Ascending aorta (tissue), 2 donors: ENCODE measurements at places on chromosomes 12 and 14.

GRCh38 chr14:68337279-68337678 lies 455.6 kb downstream of the ZFP36L1 start:
- DNase-seq: no peak

DNA sequence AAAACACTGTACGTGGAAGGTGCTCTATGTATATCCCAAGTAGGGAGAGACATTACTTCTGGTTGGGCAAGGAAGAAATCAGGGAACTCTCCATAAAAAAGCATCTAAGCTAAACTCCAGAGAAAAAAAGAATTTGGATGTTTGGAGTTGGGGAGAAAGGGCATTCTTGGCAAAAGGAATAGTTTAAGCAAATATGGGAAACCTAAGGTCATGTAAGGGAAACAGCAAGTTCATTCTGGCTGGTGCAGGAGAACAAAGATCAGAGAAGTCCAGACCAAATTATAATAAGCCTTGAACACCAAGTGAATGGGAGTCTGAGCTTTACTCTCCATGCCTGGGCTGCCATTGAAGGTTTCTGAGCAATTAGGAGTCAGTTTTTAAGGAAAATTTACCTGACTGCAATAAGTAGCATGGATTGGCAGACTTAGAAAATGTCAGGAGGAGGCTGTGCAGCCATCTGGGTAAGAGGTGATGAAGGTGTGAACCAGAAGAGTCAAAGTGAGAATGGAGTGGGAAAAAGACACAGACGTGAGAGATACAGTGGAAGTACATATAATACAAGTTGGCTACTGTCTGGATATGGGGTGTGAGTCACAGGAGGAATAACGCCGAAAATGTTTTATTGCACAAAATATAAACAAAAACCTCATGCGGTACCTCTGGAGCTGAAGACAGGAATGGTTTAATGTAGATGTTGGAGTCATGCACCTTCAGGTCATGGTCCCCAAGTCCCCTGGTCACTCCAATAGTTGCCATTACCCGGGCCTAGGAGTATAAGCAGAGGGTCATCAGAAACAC lies 222.6 kb downstream of the MON2 start:
- no peak for DNase-seq

DNA sequence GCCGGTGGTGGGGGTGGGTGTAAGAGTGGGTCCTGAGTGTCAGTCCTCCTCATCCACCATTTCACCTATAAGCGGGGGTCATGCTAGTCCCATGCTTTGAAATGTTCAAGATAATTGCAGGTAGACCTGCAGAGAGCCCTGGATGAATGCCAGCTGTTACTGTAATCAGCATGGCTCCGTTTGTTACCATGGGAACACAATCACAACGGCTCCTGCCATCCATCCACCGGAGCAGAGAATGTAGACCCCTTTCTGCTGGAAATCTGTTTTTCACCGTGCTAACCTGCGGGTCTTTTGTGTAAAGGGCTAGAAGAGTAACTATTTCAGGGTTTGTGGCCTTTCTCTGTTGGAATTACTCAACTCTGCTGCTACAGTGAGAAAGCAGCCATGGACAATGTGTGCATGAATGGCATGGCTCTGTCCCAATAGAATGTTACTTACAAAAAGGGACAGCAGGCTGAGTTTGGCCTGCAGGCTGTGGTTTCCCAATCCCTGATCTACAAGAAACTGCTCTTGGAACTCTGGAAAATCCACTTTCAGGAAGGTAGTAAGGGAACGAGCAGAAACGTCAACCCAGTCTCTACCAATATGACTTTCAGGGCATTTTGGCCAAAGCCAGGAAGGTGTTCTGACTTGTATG lies 36.1 kb downstream of the KCTD10 start:
- DNase-seq: no peak

DNA sequence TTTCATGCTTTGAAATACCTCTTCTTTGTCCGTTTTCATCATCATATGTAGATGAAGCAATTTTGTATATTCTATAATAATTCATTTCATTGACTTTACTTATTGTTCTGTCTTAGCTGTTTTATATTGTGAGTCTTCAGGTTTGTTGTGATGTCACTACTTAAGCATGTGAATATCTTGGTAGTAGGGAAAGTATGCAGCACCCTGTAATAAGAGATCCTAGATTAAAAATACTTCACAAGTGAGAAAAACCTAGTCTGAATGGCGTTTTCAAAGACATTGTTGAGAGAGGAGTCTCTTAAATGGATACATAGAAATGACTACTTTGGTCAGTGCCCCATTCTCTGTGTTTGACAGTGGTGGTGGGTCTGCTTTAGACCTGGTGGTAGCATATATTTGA lies 61.4 kb downstream of the SLC16A7 start:
- no peak for DNase-seq

GRCh38 chr12:2614341-2614740 lies 180.4 kb upstream of the FKBP4 start:
- no peak for DNase-seq

GRCh38 chr12:1840981-1841425 lies 20.6 kb downstream of the LRTM2 start:
- no peak for DNase-seq

DNA sequence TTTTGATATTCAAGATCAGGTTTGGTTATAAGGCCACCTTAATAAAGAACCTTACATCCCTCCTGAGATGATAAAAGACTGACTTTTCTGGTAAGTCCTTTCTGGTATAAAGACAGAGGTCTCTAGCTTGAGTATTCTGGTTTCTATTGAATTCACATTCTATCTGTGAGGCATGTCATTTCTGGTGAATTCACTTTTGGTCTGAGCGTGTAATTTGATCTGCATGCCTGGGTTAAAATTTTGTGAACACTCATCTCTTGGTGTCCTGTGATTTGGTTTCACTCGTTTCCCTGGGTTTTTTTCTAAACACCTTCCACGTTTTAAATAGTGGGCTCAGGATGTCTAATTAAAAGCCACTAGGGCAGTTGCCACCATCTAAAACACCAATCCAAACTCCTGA lies 12.2 kb downstream of the EIF5 start:
- DNase-seq: no peak

GRCh38 chr14:61051051-61051450 lies 70.0 kb downstream of the SLC38A6 start:
- no peak for DNase-seq

GRCh38 chr14:99677231-99678140 lies 6.6 kb upstream of the CYP46A1 start:
- no peak for DNase-seq

- DNase-seq: peak; percentile 54
Measured at GRCh38 chr12:52522346-52523011, 2.3 kb upstream of the KRT5 start.

DNA sequence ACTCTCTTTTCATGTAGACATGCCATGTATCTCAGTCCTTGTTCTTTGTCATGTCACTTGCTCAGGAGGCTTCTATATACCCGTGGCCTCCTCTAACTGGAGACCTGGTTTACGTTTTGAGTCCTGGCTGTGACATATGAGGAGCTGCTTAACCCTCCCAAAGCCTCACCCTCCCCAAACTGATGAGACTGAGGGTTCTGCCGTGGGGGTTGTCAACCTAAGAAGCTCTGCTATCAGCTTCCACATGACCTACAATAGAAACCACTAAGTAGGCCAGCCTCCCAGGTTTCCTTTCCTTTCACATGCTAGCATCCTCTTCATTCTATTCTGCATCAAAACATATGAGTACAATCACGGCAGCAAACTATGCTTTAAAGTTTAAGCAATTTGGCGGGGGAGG lies 76.8 kb upstream of the WSCD2 start:
- no peak for DNase-seq

DNA sequence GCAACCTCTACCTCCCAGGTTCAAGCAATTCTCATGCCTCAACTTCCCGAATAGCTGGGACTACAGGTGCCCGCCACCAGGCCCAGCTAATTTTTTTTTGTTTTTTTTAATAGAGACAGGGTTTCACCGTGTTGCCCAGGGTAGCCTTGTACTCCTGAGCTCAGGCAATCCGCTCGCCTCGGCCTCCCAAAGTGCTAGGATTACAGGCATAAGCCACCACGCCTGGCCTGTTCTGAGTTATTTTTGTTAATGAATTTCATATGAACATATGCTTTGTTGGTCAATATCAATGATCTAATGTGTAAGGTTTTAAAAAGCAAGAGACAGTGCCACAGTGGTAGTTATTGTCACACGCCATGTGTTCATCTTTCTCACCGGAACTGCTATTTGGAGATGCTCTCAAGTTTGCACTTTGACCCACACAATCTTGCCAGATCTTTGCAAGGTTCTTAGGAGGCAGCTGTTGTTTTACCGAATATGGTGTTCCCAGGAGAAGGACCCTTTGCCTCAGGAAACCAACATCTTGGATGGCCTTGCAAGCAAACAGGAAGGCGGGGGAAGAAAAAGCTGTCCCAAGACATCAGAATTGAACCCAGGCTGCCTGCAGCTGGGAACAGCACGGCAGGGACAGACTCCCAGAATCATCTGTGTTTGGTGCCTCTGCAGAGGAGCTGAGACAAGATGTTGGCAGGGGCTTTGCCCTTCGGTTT lies 30.0 kb downstream of the GALNT16 start:
- DNase-seq: no peak

DNA sequence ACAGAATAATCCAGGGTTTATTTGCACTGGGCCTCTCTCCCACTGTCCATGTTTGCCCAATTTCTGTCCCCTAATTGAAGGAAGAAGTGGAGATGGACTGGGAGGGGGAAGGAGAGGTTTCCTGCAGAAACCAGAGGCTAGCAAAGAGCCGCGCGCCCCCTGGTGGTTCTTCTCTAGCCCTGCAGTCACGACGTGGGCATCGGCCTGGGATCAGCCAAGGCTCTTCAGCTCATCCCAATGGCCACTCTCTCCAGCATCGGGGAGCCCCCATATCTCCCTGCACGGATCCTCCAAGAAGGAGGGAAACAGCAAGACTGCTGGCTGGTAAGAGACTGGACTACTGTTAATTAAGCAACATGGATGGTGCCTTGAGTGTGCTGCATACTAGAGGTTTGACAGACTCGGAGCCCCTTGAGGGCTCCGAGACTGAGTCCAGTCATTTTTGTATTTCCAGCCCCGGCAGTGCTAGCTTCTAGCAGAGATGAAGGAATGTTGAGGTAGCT lies 18.7 kb downstream of the ZBTB39 start:
- DNase-seq: no peak

DNA sequence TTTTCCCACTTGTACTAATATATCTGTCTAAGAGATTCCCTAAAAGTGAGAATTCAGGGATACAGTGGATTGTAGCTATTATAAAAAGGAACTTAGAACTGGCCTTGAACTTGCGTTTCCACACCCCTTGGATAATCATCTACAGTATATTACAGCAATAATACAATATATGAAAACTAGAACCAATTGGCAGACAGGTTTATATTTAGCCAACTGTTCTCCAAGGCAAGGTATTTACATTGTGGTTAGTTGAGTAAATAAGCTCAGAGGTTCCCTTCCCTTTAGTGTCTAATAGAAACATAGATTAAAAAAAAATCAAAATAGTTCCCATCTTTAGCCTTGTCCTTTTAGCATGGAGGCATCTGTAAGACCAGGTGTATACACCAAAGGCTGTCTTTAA lies 42.1 kb downstream of the LIMA1 start:
- no peak for DNase-seq

- DNase-seq: no peak
Measured at GRCh38 chr14:44204061-44204835, 302.8 kb downstream of the FSCB start.

DNA sequence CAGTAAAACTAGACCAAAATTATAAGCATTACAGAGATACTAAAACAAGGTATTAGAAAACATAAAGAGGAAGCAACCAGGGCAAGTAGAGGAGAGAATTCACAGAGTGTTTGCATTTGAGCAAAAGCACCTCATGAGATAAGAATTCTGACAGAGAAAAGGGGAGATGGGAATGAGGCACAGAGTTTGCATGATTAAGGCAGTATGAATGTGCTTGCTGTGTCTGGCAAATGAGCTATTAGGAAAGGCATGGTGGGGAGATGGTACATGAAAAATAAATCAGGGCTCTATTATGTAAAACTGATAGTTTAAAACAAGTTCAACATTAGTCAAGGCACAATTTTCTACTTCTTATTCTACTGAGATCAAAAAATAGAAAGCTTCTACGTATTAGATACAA lies 23.1 kb downstream of the GARIN6 start:
- DNase-seq: no peak

- no peak for DNase-seq
Measured at GRCh38 chr14:26820138-26820537, 222.3 kb upstream of the NOVA1 start.
